ENCODE measurements at places on chromosomes 1 and 21.

DNA sequence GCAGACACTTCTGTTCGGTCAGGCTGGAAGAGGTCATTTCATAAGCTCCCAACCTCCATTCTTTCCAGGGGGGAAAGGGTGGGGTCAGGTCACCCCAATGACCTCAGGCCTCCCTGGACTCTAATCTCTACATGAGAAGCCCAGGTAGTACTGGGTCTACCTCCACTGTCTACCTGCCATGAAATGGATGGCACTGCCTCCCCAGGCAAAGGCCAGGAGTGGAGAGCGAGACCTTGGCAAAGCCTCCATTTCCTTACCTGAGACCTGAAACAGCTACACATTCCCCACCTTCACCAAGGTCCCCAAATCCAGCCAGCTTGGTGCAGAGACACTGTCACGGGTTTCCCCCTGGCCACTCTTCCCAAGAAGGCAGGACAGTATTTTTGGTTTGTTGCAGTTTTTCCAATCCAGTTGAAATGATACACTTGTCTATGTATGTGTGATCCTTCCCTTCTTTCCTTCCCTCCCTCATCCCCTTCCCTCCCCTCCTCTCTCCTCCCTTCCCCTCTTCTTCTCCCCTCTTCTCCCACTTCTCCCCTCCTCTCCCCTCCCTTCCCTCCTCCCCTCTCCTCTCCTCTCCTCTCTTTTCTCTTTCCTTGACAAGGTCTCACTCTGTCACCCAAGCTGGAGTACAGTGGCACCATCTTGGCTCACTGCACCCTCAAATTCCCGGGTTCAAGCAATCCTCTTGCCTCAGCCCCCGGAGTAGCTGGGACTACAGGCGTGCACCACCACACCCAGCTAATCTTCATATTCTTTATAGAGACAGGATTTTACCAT, 16.1 kb downstream of the BTG2 start:
- DNase-seq: no peak

GRCh38 chr1:221459558-221459957, 282.3 kb downstream of the DUSP10 start:
- DNase-seq: no peak

DNA sequence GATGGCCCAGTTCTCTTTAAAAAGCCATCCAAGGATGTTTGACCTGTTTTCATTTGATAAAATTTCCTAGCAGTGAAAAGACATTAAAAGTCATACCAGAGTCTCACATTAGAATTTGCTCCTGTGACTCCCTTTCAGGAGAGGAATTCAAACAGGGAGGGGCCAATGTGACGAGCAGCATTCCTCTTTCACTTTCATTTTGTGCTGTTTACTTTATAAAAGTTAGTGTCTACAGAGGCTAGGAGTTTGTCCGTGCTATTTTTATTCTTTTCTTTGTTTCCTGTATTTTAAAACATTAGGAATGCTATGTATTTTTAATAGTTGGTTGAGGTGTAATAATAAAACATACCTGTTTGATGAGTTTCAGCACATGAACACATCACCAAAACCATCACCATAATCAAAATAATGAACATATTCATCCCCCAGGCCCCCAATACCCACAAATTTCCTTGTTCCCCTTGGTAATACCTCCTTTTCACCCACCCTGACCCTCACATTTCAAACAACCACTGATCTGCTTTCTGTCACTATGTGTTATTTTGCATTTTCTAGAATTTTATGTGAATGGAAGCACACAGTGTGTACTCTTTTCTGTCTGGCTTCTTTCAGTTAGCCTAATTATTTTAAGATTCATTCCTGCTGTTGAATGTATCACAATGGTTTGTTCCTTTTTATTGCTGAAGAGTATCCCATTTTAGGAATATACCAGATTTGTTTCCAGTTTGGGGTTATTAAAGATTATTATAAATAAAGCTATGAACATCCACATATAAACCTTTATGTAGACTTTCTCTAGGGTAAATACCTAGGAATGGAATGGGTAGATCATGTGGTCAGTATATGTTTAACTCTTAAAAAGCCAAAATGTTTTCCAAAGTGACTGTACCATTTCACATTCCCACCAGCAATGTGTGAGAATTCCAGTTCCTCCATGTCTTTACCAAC, 129.5 kb downstream of the TENT5C start:
- no peak for DNase-seq

DNA sequence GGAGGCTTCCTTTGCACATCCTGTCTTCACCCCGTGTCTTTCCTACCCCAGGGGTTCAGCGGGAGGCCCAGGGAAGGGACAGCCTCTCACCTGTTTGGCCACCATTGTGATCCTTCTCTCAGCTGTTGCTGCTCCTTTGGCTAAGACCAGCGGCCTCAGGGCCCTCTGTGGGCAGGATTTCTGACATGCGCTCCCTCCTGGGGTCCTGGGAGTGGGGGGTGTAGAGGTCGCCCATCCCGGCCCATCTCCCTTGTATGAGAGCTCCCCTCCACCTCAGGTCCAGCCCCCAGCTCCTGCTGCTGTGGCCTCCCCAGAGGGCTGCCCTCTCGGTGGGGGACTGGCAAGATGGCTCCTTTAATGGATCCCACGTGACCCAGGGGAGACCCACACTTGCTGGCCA, 120.5 kb downstream of the PRDM2 start:
- DNase-seq: no peak

DNA sequence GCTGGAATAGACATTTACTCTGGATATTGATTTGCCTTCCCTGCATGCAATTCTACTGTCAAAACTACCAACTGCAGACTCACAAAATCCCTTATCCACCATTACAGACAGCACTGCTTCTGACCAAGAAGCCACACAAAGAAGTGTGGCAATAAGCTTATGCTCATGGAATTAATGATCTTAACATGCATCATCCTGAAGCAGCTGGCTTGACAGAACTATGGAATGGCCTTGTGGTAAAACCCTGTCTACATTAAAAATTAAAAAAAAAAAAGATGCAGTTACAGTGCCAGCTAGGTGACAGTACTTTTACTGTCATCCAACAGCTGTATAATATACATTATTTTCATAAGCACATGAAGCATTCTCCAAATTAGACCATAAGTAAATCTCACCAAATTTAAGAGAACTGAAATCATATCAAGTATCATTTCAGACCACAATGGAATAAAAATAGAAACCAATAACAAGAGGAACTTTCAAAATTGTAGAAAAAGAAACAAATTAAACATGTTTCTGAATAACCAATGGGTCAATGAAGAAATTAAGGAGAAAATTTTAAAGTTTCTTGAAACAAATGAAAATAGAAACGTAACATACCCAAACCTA, 70.7 kb downstream of the SCMH1 start:
- DNase-seq: no peak

- no peak for DNase-seq
Measured at GRCh38 chr1:92831368-92831761, 475 bp upstream of the RPL5 start.

- DNase-seq: no peak
Measured at GRCh38 chr1:12085643-12086260, 22.6 kb downstream of the TNFRSF8 start.

DNA sequence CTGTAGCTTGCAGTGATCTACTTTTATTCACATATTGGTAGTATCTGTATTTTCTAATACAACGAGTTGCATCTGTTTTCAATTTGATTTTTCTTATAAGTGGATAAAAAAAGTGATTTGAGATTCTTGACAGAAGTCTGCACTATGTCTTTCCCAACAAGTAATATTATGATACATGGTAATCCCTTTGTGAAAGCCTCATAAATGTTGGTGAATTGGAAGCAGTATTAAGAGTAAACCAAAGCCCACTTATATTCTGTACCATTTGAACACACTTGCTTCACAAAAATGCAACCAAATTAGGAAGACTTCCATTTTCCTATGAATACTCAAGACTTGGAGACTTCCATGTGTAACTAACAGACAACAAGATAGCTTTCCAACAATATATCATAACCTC, 172.0 kb downstream of the HMCN1 start:
- no peak for DNase-seq

GRCh38 chr1:106038260-106038659, 1018.2 kb upstream of the PRMT6 start:
- no peak for DNase-seq

DNA sequence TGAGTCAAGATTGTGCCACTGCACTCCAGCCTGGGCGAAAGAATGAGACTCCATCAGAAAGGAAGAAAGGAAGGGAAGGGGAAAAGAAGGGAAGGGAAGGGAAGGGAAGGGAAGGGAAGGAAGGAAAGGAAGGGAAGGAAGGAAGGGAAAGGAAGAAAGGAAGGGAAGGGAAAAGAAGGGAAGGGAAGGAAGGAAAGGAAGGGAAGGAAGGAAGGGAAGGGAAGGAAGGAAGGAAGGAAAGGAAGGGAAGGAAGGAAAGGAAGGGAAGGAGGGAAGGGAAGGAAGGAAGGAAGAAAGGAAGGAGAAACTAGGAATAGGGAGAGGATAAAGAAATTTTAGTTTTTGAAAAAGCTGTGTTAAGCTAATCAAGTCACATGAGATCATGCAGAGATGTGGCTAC, 33.4 kb upstream of the NID1 start:
- DNase-seq: no peak

- DNase-seq: no peak
Measured at GRCh38 chr1:180237869-180238476, 7.9 kb downstream of the LHX4 start.

Measured in mucosa of descending colon (tissue), 3 donors.